ENCODE measurements at places on chromosomes 7 and 10.

DNA sequence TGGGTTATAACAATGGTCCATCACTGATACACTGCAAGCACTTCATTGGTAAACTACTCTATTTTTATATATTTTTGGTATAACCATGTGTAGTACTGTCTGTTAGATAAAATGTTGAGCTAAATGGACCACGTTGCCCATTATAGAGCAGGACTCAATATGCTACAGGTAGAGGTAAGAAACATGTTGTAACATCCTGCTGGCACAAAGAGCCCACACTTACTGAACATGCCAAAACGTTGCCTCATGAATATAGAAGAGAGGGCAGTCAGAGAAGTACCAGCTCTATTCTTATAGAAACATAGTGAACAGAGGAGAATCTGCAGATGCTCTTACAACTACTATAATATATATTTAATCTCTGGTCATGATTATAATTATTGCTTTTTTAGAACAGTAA is 18.4 kb upstream of the MET start:
- no peak for DNase-seq

- DNase-seq = no peak
Measured at GRCh38 chr10:96082153-96082552, 38.8 kb downstream of the CCNJ start.

DNA sequence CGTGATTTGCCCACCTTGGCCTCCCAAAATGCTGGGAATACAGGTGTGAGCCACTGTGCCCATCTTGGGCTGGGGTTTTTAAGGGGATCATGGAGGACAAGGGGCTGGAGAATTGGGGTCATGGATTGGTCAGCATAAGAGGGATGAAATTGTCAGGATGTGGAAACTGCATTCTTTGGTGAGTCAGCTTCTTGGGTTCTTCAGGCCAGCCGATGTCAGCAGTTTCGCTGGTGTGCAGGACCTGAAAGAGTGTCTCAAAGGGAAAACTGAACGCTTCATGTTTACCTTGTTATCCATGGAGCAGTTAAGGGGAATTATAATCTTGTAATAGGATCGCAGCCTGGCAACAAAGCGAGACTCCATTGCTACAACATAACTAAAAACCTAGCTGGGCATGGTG is 13.0 kb downstream of the GALNT17 start:
- no peak for DNase-seq

DNA sequence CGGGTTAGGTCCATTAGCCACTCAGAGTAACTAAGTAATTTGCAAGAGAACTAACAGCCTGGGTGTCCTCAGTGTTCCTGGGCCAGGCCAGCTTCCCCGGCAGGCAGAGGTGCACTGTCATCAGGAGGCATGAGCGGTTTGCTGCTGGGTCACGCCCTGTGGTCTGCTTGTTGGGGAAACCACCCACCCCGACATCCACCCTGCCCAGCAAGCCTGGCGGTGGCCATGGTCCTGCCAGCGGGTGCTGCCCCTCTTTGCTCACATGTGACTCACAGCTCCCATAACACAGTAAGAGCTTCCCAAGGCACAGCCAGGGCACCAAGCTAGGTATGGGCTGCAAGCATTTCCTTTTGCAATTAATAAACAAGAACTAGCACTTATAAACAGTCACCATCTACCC is 75.9 kb downstream of the RGS10 start:
- DNase-seq = no peak

GRCh38 chr7:49776994-49777393 is 3.6 kb downstream of the VWC2 start:
- DNase-seq = no peak

DNA sequence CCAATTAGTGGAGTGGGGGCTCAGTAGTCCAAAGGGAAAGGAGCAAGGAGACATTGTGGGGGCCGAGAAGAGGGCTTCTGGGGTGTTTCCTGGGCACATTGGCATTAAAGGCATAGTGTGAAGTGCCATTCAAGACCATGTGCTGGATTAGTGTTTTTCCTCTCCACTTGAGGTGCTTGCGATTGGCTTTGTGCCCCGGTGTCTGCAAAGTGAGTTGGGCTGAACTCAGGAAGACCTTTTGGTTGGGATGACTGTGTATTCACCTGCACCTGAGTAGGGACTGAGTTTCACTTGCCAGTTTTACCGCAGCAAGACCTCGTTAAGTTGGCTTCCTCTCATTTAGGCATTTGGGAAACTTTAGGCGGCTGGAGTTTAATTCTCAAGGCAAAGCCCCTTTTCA is 73.0 kb downstream of the TCF7L2 start:
- DNase-seq = no peak

DNA sequence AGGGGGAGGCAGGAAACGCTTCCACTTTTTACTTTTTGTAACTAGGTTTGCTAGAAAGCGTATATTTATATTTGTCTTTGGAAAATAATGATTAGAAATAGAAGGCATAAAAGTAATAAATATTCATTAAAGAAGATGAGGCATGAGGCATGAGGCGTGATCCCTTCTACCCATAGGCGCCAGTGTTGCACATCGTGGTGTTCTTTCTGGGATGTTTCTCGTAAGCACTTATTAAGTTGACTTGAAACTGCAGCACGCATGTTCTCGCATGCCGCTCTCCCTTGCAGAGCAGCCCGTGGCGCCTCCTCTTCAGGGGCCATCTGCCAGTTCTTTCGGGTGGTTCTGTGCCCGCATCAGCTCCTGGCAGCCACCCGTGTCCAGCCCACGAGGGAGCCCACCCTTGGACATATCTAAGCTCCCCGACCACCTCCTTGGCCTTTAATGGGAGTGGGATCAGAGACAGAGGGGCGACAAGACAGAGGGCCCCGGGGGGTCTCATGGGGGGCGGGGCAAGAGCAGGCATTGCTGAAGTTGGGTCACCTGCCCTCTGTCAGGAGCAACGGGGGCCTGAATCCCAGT is 28.5 kb upstream of the CSGALNACT2 start:
- DNase-seq = no peak

All from NCI-H226 (cell line).